ENCODE measurements at places on chromosomes 13 and 19.

- DNase-seq, result no peak
These were observed 15.7 kb upstream of the CD177 start for GRCh38 chr19:43337737-43338136.

DNA sequence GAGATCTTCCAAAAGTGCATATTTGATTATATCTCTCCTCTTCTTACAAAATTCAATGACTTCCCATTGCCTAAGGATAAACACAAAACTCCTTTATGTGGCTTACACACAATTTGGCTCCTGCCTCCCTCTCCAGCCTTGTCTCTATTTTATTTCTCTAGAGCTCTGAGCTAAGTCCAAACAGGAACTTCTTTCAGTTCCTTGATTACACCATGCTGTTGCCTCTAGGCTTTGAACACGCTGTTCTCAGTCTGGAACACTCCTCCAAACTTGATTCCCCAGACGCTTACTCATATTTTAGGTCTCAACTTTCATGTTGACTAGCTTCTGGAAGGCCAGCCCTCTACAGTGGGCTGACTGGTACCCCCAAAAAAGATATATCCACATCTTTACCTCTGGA, 258.5 kb downstream of the COG6 start:
- no peak for DNase-seq

DNA sequence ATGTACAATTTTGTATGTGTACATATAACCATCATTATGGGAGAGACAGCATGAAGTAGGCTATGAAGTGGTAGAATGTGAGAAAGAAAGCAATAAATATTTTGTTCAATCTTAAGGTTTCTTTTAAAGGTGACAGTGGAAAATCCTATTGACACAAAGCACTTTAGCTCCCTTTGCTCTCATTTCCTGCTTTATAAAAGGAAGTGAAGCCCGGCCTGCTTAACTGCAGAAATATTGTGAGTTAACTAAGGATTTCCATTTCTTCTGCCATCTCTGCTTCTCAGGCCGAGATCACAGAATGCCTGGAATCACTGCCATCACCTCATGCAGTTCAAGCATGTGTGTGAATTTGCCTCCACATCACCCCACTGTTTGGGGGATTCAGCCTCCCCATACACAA, 83.5 kb downstream of the FRY start:
- no peak for DNase-seq

- peak; percentile 76 for DNase-seq
These were observed 75.6 kb upstream of the TM9SF2 start for GRCh38 chr13:99425485-99426341.

- no peak for DNase-seq
These were observed 95.6 kb upstream of the RFC3 start for GRCh38 chr13:33722216-33722915.

GRCh38 chr13:44648392-44649103, 72.4 kb upstream of the TSC22D1 start:
- no peak for DNase-seq

DNA sequence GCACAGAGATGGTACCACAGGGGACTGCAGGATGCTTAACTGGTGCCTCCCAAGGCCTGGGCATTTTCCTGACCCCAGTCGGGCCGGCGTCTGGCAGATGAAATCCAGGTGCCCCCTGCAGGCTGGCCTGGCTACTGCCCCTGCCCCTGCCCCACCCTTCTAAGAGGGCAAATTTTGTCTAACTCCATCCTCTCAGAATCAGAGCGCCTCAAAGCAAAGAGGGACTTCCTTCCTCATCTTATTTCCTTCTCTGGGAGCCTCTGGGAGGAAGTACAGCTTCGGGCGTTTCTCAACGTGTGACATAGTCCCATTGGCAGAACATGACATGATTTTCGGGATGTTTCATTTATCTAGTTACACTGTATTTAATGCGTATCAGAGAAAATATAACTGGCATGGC, 2.7 kb downstream of the PRKACA start:
- peak; percentile 69 for DNase-seq

DNA sequence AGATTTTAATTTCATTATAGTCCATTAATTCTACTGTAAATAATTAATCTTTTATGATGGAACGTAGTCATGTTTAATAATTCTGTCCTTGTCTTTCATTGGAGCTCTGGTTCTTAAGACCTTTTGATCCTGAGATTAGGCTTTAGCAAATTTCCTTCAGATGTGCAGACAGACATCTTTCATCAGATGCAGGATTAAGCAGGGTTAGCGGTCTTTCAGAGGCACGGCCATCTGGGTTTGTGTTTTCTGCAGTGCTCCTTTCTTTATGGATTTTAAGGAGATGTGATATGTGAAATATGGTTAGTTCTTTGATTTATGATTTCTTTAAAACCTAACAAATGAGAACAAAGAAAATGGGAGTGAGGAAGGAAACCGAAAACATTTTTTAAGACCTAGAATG, 643.9 kb upstream of the SGCG start:
- DNase-seq, result no peak

- DNase-seq, result peak; percentile 95
These were observed 1.3 kb downstream of the IRF3 start for GRCh38 chr19:49664171-49665035.

- DNase-seq, result no peak
These were observed 66.1 kb downstream of the AKAP11 start for GRCh38 chr13:42337808-42338600.

DNA sequence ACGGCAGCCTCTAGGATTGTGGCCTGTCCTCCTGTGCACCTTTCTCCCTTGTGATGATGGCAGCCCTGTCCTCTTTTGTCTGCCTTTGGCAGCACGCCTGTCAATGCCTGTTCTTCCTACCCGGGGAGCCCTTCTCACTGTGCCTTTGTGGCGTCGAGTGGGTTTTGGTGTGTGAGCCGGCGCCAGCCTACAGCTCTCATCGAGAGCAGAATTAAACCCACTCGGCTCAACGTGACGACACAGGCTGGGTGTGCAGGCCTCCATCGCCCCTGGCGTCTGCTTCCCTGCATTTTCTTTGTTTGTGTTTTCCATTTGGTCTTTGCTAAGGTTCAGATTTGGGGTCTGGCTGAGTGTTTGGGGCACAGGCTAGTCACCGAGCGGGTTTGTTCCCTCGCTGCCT, 34.4 kb downstream of the AP1M1 start:
- DNase-seq, result no peak

GRCh38 chr13:98766697-98767096, 14.2 kb upstream of the SLC15A1 start:
- DNase-seq, result no peak

GRCh38 chr19:56272161-56272798, at the start of gene EDDM13:
EDDM13 (plus strand) TSS chr19:56272748; CDS start chr19:56272835, 87 bp downstream.
- DNase-seq, result no peak

- no peak for DNase-seq
These were observed 15.4 kb upstream of the CPAMD8 start for GRCh38 chr19:17041976-17042375.

DNA sequence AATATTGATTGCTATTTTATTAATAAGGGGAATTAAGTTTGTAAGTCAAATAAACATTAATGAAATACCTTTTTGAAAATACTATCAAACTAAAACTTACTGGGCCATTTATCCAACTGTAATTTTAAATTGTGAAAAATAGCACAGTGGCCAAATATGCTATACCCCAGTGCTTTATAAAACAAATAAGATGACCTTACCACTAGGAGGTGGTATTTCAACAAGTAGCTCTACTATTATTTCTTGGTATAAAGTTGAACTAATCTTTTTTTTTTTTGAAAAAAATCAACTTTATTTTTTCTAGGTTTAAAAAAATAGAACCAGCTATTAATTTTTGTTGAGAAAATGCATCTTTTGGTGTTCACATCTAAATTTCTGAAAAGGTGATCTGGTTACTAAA, 14.7 kb downstream of the LACC1 start:
- DNase-seq, result no peak

DNA sequence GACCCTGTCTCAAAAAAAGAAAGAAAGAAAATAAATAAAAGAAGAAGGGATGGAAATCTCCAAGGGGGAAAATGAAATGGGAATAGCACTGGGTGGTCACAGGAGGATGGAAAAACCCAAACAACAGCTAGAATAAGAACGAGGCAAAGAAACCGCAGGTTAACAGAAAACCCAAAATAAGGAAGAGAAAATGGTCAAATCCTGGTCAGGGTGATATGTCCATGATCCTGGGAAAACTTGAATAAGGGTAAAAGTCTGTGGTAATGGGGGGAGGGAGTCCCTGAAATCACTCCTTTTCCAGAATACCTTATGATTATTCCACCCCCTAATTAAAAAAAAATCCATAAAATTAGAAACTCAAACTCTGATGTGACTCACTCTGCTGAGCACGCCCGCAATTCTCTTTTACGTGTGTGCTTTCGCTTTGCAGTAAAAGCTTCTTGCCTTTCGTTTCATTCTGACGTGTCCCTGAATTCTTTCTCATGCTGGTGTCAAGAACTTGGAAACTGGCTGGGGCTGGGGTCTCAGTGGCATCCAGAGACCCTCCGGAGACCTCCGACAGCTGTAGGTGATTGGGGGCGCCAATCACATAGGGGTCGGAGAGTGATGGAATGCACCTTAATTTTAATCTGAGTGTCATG, 4.3 kb upstream of the NAXD start:
- no peak for DNase-seq

GRCh38 chr19:39802958-39803357, 24.3 kb downstream of the LEUTX start:
- no peak for DNase-seq

GRCh38 chr19:30846102-30846501, 473.9 kb downstream of the ZNF536 start:
- DNase-seq, result no peak

DNA sequence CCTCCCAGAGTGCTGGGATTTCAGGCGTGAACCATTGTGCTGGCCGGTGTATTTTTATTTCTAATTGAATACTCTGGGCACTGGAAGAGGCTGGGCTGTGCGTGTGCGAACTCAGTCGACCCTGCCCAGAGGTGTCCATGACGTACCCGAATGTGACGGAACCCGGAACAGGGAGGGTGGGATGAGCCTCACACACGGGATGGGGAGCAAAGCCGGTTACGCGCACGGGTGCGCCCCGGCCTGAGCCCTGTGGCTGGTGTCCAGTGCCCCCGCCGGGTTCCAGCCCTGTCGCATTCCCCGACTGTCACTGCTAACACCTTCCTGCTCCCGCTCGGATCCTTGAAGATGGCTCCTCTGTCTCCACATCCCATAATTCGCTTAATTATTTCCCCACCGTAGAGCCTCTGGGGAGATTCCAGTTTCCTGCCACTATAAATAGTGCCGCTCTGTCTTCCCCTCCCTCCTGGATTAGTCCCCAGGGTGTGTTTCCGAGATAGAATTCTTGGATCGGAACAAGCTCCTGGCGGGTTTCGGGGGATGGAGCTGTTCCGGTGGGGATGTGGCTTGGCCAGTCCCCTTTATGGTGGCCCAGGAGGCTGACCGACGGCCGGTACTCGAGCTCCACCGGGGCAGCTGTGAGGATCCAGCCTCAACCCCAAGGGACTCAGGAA, 22.0 kb downstream of the SBNO2 start:
- no peak for DNase-seq

GRCh38 chr13:51280379-51280940, 58.3 kb downstream of the FAM124A start:
- DNase-seq, result no peak

GRCh38 chr19:15098460-15098859, 8.7 kb upstream of the SYDE1 start:
- DNase-seq, result no peak

DNA sequence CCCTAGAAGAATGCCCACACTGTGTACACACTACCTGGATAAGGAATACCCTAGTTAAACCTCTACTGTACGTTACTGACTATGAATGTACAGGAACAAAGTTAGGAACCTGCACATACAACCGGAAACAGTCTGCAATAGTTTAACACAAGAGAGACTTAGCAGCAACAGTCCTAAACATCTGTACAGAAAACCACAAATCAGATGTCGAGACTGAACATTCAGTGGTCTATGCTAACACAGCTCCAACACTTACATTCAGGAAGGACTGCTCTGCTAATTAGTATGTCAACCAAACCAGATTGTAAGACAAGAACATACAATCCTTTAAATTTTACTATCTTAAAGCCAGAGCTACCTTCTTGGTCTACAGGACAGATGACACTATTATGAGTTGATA, 104.9 kb downstream of the ZNF429 start:
- no peak for DNase-seq

GRCh38 chr19:1435378-1435989, 2.7 kb upstream of the RPS15 start:
- DNase-seq, result no peak

GRCh38 chr19:40219721-40220276, 1.6 kb upstream of the TTC9B start:
- DNase-seq, result no peak

DNA sequence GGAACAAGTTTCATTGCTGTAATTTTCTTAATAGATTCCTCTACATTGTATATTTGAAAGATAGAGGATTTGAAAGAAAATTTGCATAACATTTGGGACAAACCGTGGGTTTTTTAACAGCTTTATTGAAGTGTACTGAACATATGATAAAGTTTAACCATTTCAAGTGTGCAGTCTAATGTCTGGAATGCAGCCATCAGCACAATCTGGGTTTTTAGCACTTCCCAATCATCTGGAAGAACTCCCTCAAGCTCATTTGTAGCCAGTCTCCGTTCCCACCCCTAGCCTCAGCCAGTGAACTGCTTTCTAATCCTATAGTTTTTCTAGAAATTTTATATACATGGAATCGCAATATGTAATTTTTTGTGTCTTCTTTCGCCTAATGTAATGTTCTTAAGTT, 12.6 kb downstream of the METTL21C start:
- no peak for DNase-seq

DNA sequence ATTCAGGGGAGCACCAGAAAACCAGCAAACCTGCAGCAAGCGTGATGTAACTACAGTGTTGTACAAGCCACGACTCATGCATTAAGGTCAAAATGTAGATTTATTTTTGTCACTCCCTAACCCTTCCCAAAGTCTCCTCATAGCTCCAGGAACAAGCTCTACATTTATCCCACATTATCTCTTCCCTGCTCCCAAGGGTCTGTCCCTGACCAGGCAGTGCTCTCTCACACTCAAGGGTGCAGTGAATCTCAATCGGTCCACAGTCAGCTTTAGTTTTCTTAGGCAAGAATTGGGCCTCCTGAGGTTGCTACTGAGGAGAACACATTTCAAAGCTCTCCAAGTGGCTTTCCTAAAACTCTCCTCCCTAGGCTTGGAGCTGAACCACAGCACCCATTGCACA, 219.4 kb downstream of the NHLRC3 start:
- DNase-seq, result no peak

GRCh38 chr13:76596216-76596615, 290.0 kb downstream of the KCTD12 start:
- no peak for DNase-seq

- no peak for DNase-seq
These were observed 120.9 kb upstream of the FREM2 start for GRCh38 chr13:38566023-38566422.

- no peak for DNase-seq
These were observed 1.6 kb upstream of the ZBTB7A start for GRCh38 chr19:4068047-4068966.

GRCh38 chr19:43754253-43754502, 584 bp downstream of the SMG9 start:
- DNase-seq, result no peak

Data from activated naive CD4-positive, alpha-beta T cell treated with anti-CD3 and anti-CD28 coated beads, Interleukin-2, amount 10 ng/mL, durations not matched to agents 7 days and 5 days (primary cell).